ENCODE measurements at places on chromosomes 2 and 18.

DNA sequence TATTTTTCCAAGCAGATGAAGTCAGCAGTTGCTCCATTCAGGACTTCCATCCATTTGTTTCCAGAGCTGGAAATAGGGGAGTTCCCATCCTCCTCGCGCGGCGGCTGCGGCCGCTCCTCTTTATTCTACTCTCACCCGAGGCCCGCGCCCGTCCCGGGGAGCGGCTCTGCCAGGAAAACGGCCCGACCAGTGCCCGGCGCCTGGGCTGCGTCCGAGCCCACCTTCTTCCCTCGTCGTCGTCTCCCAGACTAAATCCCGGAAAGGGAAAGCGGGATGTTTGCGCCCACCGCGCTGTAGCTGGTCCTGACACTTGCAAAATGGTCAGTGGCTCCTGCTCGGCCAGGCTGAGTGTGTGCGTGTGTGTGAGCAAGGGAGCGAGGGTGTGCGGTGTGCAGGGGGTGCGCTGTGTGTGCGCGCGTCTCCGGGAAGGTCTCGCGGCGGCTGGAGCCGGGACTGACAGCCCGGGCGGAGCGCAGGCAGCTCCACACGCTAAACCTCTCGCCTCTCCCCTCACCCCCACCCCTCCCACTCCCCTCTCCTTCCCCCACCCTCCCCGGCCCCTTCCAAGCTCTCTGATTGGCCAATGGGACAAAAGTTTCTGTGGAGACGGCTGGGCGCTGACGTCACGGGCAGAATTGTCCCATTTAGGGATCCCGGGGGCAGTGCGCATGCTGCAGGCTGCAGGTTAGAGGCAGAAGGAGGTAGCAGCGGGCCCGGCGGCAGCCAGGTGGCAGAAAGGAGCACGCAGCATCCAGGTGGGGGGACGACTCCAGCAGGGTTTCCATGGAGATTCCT, at the start of gene NOL4:
TSS of gene NOL4 (minus strand) at position 491 of the 795 bp plus-strand sequence. CDS start 1,660 bp downstream, outside the sequence.
- DNase-seq: no peak

GRCh38 chr2:204255526-204255925, 289.7 kb upstream of the PARD3B start:
- DNase-seq: no peak

DNA sequence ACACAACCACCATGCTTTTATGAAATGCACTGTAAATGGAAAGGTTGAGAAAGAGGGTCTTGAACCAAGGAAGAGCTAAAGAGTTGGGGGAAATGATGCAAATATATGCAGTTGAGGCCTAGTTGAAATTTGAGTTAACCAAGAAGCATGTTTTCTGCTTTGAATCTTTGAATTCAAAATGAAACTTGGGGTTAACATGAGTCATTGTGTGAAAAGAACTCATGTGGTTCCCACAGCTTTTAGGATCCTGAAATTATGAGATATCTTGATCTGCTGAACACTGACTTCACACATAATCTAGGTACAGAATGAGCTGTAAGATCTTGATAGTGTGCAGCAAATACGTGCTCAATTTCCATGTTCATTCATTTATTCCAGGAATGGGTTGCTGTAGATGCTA, 422.9 kb upstream of the TRIB2 start:
- DNase-seq: no peak

- no peak for DNase-seq
Observed at GRCh38 chr2:39524061-39524460, 87.0 kb upstream of the MAP4K3 start.

DNA sequence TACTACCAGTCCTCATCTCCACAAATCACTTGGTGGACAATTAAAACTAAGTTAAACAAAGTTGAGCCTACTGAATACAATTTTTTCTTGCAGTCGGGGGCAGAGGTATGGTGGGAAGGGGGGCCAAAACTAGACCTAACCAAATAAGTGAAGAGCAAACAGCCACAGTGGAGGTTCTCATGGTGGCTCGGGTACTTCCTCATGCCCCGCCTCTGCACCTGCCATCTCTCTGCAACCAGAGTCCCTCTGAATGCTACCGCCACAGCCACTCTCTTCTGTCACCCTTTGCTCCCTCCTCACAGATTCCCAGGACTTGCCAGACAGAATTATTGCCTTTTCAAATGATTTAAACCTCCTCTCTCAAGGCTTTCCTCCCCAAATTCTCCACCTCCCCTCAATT, 204.2 kb downstream of the TMEM247 start:
- DNase-seq: no peak

DNA sequence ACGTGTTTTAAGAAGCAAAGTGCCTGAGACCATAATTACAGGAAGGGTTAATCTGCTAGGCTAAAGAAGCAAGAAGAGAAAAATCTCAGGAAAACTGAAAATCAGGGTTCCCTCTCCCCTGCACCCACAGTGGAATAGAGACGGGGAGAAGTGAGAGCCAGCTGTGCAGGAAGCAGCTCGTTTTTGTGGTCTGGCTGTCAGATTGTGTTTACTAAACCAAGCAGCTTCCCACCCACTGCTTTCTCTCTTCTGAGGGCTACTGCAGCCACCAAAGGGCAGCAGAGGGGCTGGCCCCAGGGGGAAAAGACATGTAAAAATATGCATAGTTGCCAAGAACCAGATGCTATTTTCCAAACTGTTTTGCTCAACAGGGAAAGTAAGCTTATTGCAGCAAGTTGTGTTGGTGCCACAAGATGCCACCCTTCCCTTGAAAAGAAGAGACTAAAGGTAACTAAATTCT, 72.6 kb upstream of the THUMPD2 start:
- no peak for DNase-seq

DNA sequence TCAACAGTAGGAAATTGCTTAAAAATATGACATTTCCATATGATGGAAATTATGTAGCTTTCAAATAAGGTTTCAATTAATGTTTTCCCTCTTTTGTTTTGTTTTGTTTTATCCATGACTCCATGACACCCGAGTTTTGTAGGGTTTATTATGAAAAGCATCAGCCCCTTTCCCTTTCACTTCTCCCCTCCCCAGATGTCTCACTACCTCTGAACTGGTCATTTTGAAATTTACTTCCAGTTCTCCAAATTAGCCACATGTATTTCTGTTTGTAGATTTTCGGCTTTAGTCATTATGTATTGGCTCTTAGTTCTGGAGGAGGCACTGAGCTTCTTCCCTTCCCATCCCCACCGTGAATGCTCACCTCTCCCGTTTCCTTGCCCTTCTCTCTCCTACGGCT, 18.6 kb upstream of the VPS4B start:
- no peak for DNase-seq

DNA sequence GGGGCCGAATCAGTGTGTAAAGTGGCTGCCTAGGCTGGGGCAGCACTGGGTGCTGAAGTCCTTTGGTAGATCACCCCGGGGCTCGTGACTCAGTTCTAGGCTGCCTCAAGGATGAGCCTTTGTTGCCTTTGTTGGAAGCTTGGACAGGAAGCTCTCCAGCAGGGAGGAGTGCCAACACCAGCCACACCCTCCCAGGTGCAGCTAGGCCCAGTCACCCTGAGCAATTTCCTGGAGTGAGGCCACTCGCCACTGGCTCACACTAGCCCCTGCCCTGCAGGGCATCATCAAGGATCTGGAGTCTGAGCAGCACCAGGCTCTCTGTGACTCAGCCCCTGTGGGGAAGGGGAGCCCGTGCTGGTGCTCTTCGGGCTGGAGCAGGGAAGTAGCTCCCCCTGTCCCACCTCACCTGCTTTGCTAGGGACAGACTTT, 6.7 kb upstream of the SDC1 start:
- DNase-seq: no peak

DNA sequence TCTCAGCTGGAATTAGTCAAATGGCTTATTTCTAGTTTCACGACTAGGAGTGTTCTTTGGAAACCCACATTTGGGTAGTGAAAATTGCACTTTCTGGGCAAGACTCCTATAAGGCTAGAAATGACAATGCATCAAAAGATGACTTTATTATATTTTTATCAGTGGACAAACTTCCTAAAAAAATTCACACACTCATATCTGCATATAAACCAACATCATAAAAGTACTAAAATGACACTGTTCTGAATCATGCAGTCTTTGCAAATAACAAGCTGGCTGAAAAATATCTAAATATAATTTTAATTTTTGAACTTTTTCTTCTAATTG, 17.6 kb downstream of the MXD1 start:
- DNase-seq: no peak

GRCh38 chr18:71673498-71673897, 870.6 kb downstream of the CBLN2 start:
- DNase-seq: no peak

- DNase-seq: no peak
Observed at GRCh38 chr2:215940645-215941184, 72.6 kb downstream of the MREG start.

GRCh38 chr18:53772293-53772692, 452.2 kb downstream of the MBD2 start:
- no peak for DNase-seq

- no peak for DNase-seq
Observed at GRCh38 chr2:79857888-79858287, 345.0 kb downstream of the CTNNA2 start.

GRCh38 chr2:228318218-228318617, 136.7 kb upstream of the SPHKAP start:
- DNase-seq: no peak

- DNase-seq: no peak
Observed at GRCh38 chr2:206798000-206798399, 32.6 kb downstream of the FASTKD2 start.

- no peak for DNase-seq
Observed at GRCh38 chr2:219638948-219639755, 11.7 kb downstream of the SLC4A3 start.
